ENCODE measurements at places on chromosomes 2 and 18. TPM values are rescaled to one million over a fixed set of nuclear protein-coding genes. Genes with fewer than 3 reads are reported as not detected.

DNA sequence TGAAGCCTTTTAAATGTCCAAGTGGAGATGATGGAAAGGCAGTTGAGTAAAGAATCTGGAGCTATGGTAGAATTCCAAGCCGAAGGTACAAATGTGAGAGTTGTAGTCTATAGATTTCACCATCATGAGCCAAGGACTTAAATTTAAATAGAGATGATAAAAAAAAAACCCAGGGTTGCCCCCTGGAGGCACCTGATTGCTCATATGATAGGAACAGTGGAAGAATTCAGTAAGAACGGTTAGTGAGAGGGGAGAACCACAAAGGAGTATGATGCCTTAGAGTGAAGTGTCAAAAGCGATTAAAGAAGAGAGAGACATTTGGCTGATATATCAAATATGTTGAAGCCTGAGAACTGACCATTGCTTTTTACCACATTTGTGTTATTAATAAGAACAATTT is 11.9 kb downstream of the NYAP2 start:
- no peaks in the 10 kb centered on the region for H3K36me3 ChIP-seq
- no peaks in the 10 kb centered on the region for H3K27me3 ChIP-seq
- no peaks in the 10 kb centered on the region for H3K4me1 ChIP-seq
- no peak for DNase-seq

DNA sequence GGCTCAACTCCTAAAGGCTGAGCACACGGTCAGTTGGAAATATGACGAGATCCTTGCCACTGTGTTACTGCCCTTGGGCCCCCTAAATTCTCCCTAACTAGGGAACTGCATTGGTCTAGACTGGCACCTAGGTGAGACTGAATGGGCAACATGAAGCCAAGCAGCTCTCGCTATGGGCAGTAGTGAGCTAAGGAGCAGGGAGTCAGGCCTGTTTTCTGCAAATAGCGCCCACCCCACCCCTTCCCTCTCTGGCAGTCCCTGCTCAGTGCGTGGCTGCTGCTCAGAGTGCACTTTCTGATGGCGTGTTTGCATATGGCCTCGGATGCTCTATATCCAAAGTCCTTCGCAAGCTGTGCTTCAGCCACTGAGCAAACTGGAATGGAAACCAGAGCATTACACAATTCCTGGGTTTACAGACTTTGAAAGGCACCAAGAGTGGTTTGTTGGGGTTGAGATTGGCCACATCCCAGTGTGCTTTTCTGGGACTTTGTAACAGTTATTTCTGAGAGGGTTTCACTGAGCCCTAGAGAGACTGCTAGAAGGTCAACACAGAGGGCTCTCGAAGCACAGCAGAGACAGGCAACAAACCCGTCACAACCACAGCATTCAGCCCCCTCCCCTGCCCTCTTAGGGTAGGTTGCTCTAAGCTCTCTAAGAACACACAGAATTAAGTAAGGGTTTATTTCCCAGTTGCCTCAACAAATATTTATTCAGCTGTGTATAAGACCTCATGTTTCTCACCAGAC is 419.9 kb downstream of the STK39 start:
- H3K27me3 ChIP-seq = no peaks in the 10 kb centered on the region
- H3K4me3 ChIP-seq = no peak overlapping the region
- no peak for DNase-seq
- no peaks in the 10 kb centered on the region for H3K4me1 ChIP-seq
- no peaks in the 10 kb centered on the region for H3K36me3 ChIP-seq
- no peak overlapping the region for H3K27ac ChIP-seq

GRCh38 chr2:141611981-141612380 is 518.8 kb downstream of the LRP1B start:
- H3K27ac ChIP-seq = no peak overlapping the region
- H3K4me1 ChIP-seq = no peaks in the 10 kb centered on the region
- no peak for DNase-seq
- H3K27me3 ChIP-seq = no peaks in the 10 kb centered on the region

GPR39 gene
- 6.8 TPM for total RNA-seq

PLEKHB2 gene
- 122 TPM for total RNA-seq

CFAP210 gene
- total RNA-seq = 1.6 TPM

DNA sequence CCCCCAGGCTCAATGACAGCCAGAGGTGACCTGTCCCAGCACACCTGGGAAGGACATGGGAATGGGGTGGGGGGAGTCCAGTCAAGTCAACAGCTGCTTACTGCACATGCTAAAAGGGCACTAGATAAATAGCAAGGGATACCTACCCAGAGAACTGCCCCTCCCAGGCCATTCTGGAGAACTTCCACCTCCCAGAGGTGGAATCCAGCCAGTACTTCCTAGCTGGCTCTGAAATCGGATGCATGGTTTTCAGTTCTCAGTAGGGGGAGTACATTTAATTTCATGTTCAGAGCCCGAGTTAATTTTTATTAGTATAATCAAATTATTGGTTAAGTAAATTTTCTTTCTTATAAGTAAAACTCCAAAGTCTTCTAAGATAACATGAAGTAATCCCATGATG is 28.9 kb upstream of the ITGA6 start:
- no peak for DNase-seq
- H3K27ac ChIP-seq = no peak overlapping the region
- no peaks in the 10 kb centered on the region for H3K4me1 ChIP-seq
- no peaks in the 10 kb centered on the region for H3K36me3 ChIP-seq

LYG2 gene
- total RNA-seq = not detected

DNA sequence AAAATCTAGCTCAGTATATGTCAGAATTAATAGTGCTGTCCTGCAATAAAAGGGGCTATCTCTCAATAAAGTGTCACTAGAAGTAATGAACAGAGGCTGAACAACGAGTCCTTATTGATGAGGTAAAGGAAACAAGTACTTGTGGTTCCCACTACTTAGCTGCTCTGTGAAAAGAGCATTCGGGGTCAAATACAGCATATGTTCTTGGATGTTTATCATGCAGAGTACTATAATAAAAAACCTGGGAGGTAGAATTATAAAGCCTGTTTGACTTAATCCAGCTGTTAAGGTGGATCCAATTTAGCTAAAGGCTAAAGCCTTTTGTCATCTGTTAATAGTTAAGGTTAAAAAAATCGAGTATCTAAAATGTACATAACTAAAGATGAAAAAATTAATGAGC is 32.4 kb downstream of the SLC35F5 start:
- H3K27ac ChIP-seq = no peak overlapping the region
- no peaks in the 10 kb centered on the region for H3K27me3 ChIP-seq
- no peaks in the 10 kb centered on the region for H3K4me1 ChIP-seq
- no peak for DNase-seq
- peaks cover 14% of the 10 kb centered on the region for H3K36me3 ChIP-seq
- no peak overlapping the region for H3K4me3 ChIP-seq

GRCh38 chr18:68017385-68017784 is 500.9 kb upstream of the DSEL start:
- H3K27me3 ChIP-seq = no peaks in the 10 kb centered on the region
- no peak overlapping the region for H3K27ac ChIP-seq
- no peak for DNase-seq

- no peak for DNase-seq
- no peaks in the 10 kb centered on the region for H3K27me3 ChIP-seq
- no peaks in the 10 kb centered on the region for H3K36me3 ChIP-seq
Observed at GRCh38 chr18:63928331-63928730, 20.6 kb downstream of the SERPINB10 start.

GRB14 gene
- total RNA-seq = 6.9 TPM

DNA sequence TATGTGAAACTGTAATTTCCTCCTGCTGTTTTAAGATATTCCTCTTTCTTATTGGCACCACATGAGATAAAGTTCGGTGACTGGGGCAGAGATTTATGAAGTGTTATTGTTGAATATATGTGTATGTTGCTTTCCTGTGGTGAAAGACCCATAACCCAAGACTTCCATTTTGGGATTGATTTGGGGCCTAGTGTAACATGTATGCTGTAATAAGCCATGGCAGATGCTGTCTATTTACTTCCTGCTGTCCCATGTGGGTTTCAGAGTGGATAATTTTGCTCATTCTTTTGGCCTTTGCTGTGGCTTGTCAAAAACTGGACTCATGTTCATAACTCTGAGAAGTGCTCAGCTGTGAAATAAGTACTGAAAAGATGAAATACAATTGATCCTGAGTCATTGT is 10.8 kb upstream of the MYO1B start:
- no peak for DNase-seq
- H3K4me1 ChIP-seq = no peaks in the 10 kb centered on the region
- no peak overlapping the region for H3K27ac ChIP-seq
- H3K36me3 ChIP-seq = no peaks in the 10 kb centered on the region
- no peaks in the 10 kb centered on the region for H3K27me3 ChIP-seq
